Activated CD8-positive, alpha-beta T cell treated with anti-CD3 and anti-CD28 coated beads, Interleukin-2, amount 10 ng/mL, durations not matched to agents 7 days and 5 days (primary cell): ENCODE measurements at places on chromosomes 13 and 19. TPM values are rescaled to one million over a fixed set of nuclear protein-coding genes. Genes with fewer than 3 reads are reported as not detected.

ERCC5 gene
- total RNA-seq: 68.0 TPM

SYNE4 gene
- total RNA-seq: 1.8 TPM

DCT gene
- total RNA-seq: not detected

PLPP2 gene
- not detected for total RNA-seq

IL27RA gene
- total RNA-seq: 39.8 TPM

HMG20B gene
- total RNA-seq: 51.2 TPM

LINGO3 gene
- total RNA-seq: 0.66 TPM

GPR4 gene
- total RNA-seq: not detected

SOX1 gene
- not detected for total RNA-seq

PRTN3 gene
- total RNA-seq: not detected

ZNF44 gene
- 9.8 TPM for total RNA-seq

SEMA6B gene
- not detected for total RNA-seq

ZNF560 gene
- 0.40 TPM for total RNA-seq

MPHOSPH8 gene
- 32.6 TPM for total RNA-seq

RFPL4AL1 gene
- total RNA-seq: not detected

YJEFN3 gene
- 10.6 TPM for total RNA-seq

LHB gene
- not detected for total RNA-seq

CLEC4M gene
- total RNA-seq: not detected

ZNF626 gene
- 7.0 TPM for total RNA-seq

IRGC gene
- total RNA-seq: not detected

DLL3 gene
- 0.29 TPM for total RNA-seq

KLHL26 gene
- 13.2 TPM for total RNA-seq

RUBCNL gene
- not detected for total RNA-seq

TEX30 gene
- total RNA-seq: 40.1 TPM

CGB2 gene
- total RNA-seq: not detected

CARD8 gene
- total RNA-seq: 180 TPM

ZNF653 gene
- 21.8 TPM for total RNA-seq

ANKRD24 gene
- total RNA-seq: 0.73 TPM

SRRM5 gene
- 0.73 TPM for total RNA-seq

WDR87 gene
- not detected for total RNA-seq

PEAK3 gene
- 0.16 TPM for total RNA-seq

CASP14 gene
- not detected for total RNA-seq

SPRED3 gene
- total RNA-seq: 1.3 TPM

LGALS13 gene
- total RNA-seq: not detected

KLC3 gene
- not detected for total RNA-seq
